Kidney (tissue), 22 donors: ENCODE measurements at places on chromosomes 7 and 10. TPM values are rescaled to one million over a fixed set of nuclear protein-coding genes. Genes with fewer than 3 reads are reported as not detected.
A peak's percentile ranks its signal among the peaks of the same experiment; 100 is the strongest.

DNA sequence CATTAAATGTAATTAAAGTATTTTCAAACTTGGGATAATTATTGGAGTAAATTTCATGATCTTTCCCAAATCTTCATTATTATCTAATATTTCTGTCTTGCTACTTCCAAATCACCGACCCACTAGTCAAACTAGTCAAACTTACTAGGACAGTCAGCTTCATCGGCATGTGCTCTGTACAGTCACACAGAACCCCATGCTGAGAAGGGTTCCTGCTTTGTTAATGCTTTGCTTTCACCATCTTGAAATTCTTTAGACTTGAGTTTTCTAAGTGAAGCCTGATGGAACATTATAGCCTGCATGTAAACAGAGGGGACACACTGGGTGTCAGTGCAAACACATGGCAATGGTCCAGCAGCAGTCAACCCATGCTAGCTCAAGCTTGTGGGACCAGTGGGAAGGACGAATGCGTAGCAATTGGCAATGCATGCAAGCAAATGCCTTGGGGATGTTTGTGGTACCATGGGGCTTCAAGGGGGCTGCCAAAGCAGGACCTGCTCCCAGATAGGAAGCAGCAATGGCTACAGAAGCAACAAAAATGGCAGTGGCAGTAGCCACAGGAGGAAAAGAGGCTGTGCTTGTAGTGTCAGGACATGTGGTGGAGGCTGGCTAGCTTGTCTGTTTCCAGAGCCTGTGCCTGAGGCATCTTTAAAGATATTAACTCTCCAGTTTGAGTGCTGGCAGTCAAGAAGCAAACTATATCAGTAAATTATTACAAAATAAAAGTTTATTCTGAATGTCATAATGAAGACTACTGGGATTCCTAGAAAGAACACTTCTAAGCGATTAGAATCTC, 441.1 kb upstream of the SEMA3D start:
- no peaks in the 10 kb centered on the region for H3K4me1 ChIP-seq
- no peak for DNase-seq
- H3K27ac ChIP-seq, result no peak overlapping the region
- no peaks in the 10 kb centered on the region for H3K27me3 ChIP-seq

- no peak for DNase-seq
- no peak overlapping the region for H3K4me3 ChIP-seq
- H3K27me3 ChIP-seq, result no peaks in the 10 kb centered on the region
- H3K4me1 ChIP-seq, result no peaks in the 10 kb centered on the region
Measured at GRCh38 chr10:32402499-32402898, 43.4 kb upstream of the CCDC7 start.

- no peaks in the 10 kb centered on the region for H3K4me1 ChIP-seq
- DNase-seq, result no peak
- no peaks in the 10 kb centered on the region for H3K27me3 ChIP-seq
- no peak overlapping the region for H3K27ac ChIP-seq
- no peaks in the 10 kb centered on the region for H3K36me3 ChIP-seq
Measured at GRCh38 chr10:30075481-30075880, 16.1 kb upstream of the JCAD start.

DNA sequence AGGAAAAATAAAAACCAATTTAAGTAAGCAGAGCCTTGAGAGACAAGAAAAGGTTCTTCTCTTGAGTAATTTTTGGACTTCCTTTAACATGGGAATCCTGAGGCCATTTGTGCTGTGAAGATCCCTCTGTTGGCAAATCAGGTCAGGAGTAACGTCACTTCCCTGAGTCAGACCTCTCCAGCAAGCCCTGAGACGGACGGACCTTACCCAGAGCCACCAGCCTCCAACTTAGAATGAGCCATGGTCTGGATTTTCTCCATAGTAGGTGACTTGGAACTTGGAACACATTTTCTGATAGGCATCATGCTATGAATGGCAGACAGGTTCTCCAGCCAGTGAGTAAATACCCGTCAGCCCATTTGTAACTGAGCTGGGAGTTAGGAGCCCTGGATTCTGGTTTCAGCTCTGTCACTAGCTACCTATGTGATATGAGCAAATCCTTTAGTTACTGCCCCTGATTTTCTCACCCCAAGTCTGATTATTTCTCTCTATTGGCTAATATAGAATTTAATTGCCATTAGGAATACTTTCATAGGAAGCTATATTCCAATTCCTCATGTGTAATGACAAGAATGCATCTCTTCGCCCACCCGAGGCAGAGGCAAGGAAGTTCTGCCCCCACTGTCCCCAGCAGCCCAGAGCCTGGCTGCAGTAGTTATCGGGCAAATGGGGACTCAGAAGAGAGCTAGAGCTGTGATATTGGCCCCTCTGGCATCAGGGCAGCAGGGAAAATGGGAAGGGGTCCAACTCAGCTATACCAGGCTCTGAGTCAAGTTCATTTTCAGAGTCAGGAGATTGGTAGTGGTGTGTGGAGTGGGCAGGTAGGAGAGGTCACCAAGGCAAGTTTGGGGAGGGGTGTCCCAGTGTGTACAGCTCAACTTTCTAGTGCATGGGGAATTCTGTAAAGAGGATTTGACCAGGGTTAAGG, 153.7 kb upstream of the AGK start:
- no peak overlapping the region for H3K4me3 ChIP-seq
- DNase-seq, result no peak
- no peak overlapping the region for H3K27ac ChIP-seq
- H3K27me3 ChIP-seq, result no peaks in the 10 kb centered on the region
- H3K4me1 ChIP-seq, result no peaks in the 10 kb centered on the region
- no peaks in the 10 kb centered on the region for H3K36me3 ChIP-seq

DNA sequence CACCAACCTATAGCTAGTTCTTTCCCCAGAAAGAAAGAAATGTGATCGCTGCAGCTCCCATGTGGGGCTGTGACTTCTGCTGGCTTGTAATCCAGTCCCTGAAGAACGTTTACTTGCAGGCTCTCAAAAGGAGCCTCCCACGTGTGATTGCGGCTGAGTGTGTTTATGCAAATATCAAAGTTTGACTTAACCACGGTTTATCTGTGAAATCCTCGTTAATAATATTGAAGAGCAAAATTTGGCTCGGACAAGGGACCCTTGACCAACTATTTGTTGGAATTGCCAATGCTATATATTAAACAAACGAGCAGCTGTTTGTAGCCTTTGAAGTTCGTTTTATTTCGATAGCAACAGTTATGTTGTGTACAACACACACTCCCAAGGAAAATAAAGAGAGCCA, 470.1 kb upstream of the NRP1 start:
- H3K27ac ChIP-seq, result no peak overlapping the region
- H3K4me1 ChIP-seq, result peaks cover 2% of the 10 kb centered on the region
- no peak overlapping the region for H3K4me3 ChIP-seq
- DNase-seq, result peak; percentile 58
- H3K27me3 ChIP-seq, result no peaks in the 10 kb centered on the region

- peak; percentile 22 for DNase-seq
- H3K4me3 ChIP-seq, result peak overlapping the region; percentile 42
- no peaks in the 10 kb centered on the region for H3K27me3 ChIP-seq
- H3K4me1 ChIP-seq, result no peaks in the 10 kb centered on the region
- peak overlapping the region; percentile 88 for H3K27ac ChIP-seq
Measured at GRCh38 chr10:3935141-3935540, 150.1 kb upstream of the KLF6 start.

DNA sequence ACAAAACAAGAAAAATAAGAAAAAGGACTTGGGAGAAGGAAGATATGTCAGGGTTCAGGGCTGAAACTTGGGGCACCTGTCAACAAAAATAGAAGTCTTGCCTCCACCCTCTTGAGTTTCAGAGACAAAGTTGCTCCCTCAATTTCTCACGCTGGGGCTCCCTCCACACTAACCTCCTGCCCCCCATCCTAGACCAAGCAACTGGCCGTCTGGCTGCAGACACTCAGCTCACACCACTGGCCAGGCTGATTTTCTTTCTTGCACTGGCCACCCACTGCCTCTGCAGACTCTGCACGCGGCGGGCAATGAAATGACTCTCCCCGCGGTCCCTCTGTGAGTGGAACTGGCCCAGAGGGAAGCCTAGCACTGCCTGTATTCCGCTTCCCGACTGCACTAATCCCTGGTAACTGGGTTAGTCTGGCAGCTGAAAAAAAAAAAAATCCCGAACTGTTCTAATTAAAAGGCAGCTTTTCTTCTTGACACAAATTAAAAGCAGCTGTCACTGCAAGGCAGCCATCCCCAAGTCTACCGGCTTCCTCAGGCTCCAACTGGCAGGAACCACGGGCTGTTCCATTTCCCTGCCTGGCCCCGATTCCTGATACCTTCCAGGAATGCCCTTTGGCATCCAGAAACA, 83.5 kb downstream of the SPDYE5 start:
- H3K4me3 ChIP-seq, result no peak overlapping the region
- peaks cover 20% of the 10 kb centered on the region for H3K36me3 ChIP-seq
- no peaks in the 10 kb centered on the region for H3K4me1 ChIP-seq
- no peaks in the 10 kb centered on the region for H3K27me3 ChIP-seq

DNA sequence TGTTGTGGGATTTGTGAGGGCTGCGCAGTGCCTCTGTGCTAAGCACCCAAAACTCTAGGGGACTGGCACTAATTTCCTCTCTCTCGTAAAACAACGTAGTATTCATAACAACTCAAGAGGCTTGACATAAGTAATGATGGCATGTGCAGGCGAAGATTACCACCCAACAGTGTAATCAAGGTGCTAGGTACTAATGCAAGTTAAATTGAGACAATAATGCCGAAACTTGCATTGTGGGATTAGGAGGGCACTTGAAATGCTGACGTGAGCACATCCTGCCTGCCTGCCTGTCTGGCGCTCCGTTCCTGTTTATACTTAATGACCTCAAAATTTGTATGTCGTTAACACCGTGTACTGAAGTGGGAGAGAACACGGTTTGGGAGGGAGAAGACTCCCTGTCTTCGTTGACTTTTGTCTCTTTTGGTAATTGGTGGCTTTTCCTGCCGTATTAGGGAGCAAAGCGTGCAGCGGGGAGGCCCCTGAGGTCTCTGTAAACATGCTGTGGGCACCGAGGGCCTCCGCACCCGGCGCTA, 139.0 kb downstream of the MGMT start:
- H3K36me3 ChIP-seq, result no peaks in the 10 kb centered on the region
- no peak overlapping the region for H3K4me3 ChIP-seq
- no peak overlapping the region for H3K27ac ChIP-seq
- H3K27me3 ChIP-seq, result no peaks in the 10 kb centered on the region
- no peak for DNase-seq

DNA sequence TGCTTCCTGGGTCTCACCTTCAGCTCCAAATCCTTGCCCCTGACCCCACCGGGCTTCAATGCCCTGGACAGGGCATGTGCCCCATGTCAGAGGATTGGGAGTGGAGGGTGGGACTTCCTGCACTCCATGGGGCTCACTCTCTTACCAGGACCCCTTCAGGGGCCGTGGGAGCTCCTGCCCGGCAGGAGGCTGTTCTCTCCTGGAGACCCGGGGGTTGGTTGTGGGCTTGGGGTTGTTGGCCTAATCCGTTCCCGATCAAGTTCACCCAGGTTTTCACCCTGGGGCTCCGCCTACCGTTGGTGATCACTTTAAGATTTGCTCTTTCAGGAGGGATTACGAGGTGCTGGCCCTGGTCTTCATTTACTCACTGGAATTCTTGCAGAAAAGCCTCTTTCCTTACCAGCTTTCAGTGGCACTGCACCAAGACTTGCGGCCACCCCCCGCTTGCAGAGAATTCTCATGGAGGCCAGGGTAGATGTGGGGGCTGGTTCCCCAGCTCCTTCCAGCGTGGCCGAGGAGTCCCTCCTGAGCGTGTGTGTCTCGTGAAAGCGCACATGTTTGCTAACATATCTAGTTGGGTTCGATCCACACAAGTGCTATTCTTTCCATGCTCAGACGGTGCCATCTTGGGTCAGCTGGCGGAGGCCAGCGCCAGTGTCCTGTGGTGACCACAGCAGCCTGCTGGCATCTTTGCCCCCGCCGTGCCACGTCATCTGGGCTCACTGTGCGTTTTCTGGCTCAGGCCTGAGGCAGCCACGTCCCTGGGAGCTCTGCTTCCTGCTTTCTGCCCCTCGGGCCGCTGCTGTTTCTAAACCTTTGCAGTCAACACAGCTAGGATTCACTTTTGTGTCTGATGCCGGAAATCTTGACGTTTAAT, 15.6 kb downstream of the PWWP2B start:
- H3K27ac ChIP-seq, result peak overlapping the region; percentile 92
- DNase-seq, result no peak
- peaks cover 24% of the 10 kb centered on the region for H3K4me1 ChIP-seq
- H3K4me3 ChIP-seq, result no peak overlapping the region
- H3K27me3 ChIP-seq, result no peaks in the 10 kb centered on the region

- no peak for DNase-seq
- no peaks in the 10 kb centered on the region for H3K36me3 ChIP-seq
- no peaks in the 10 kb centered on the region for H3K27me3 ChIP-seq
- no peak overlapping the region for H3K27ac ChIP-seq
Measured at GRCh38 chr10:132096223-132096622, 30.5 kb downstream of the JAKMIP3 start.

GRCh38 chr10:104327745-104328645, 10.3 kb downstream of the ITPRIP start:
- no peaks in the 10 kb centered on the region for H3K27me3 ChIP-seq
- peak overlapping the region; percentile 78 for H3K27ac ChIP-seq

DNA sequence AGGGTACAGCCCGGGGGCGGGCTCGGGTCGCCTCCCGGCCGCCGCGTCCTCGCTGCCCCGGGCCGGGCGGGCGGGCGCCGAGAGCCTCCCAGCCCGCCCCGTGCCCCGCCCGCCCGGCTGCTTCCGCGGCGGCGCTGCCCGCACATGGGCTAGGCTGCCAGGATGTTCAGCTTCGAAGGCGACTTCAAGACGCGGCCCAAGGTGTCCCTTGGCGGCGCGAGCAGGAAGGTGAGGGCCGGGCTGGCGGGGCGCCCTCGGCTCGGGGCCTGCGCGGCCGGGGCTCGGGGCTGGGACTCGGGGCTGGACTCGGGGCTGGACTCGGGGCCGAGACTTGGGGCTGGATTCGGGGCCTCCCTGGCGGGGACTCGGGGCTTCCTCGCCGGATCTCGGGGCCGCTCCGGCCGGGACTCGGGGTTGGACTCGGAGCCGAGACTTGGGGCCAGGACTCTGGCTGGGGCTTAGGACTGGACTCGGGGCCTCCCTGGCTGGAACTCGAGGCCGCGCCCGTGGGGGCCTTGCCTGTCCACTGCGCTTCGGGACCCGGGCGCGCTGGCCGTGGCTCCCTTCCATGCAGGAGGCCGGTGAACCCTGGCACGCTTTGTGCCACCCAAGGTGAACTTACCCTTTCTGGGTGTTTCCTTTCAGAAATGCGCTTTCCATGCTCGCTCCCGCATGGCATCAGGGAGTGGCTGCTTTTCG, 534 bp downstream of the UBE3C start:
- peak overlapping the region; percentile 87 for H3K27ac ChIP-seq
- DNase-seq, result peak; percentile 31
- H3K4me1 ChIP-seq, result peaks cover 15% of the 10 kb centered on the region
- peak overlapping the region; percentile 90 for H3K4me3 ChIP-seq
- H3K27me3 ChIP-seq, result no peaks in the 10 kb centered on the region
- peaks cover 19% of the 10 kb centered on the region for H3K36me3 ChIP-seq

GRCh38 chr10:88374392-88375175, 208.5 kb downstream of the RNLS start:
- no peak overlapping the region for H3K27ac ChIP-seq
- H3K27me3 ChIP-seq, result no peaks in the 10 kb centered on the region
- no peak for DNase-seq
- H3K4me3 ChIP-seq, result no peak overlapping the region

GRCh38 chr7:28301148-28301641, 111.1 kb upstream of the CREB5 start:
- no peaks in the 10 kb centered on the region for H3K27me3 ChIP-seq
- no peaks in the 10 kb centered on the region for H3K4me1 ChIP-seq
- H3K27ac ChIP-seq, result no peak overlapping the region
- no peak for DNase-seq
- H3K36me3 ChIP-seq, result no peaks in the 10 kb centered on the region

Gene TMEM178B
- 20.0 TPM for total RNA-seq

Gene MRLN
- total RNA-seq, result not detected

Gene TMEM176A
- 288 TPM for total RNA-seq

Gene WNT8B
- not detected for total RNA-seq

Gene NRF1
- 19.4 TPM for total RNA-seq

Gene FBXL13
- total RNA-seq, result 4.8 TPM

Gene CLDN3
- 180 TPM for total RNA-seq

Gene MYH16
- total RNA-seq, result not detected
